ENCODE measurements at places on chromosomes 5 and 9.

- DNase-seq, result no peak
These were observed 36.6 kb upstream of the SARDH start for GRCh38 chr9:133774799-133775198.

DNA sequence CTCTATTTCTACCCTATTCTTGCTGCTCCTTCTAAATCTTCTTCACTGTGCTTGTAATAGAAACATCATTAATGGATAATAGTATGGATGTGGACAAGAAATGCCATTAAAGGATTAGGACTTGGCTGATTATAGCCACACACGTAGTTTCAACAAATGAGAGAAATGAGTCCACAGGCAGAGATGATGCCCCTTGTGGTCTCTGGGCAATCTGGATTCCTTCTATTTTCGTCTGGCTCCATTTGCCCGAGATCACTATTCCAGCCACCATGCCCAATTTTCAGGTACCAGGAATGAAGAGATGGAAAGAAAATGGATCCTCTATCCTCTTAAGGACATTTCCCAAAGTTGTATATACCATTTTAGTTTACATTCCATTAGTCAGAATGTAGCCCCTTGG lies 13.2 kb downstream of the VLDLR start:
- no peak for DNase-seq

GRCh38 chr9:76962732-76963131 lies 56.7 kb upstream of the FOXB2 start:
- no peak for DNase-seq

GRCh38 chr9:95250462-95251221 lies 66.9 kb downstream of the FANCC start:
- no peak for DNase-seq

GRCh38 chr9:17477816-17478215 lies 101.0 kb upstream of the SH3GL2 start:
- DNase-seq, result no peak

DNA sequence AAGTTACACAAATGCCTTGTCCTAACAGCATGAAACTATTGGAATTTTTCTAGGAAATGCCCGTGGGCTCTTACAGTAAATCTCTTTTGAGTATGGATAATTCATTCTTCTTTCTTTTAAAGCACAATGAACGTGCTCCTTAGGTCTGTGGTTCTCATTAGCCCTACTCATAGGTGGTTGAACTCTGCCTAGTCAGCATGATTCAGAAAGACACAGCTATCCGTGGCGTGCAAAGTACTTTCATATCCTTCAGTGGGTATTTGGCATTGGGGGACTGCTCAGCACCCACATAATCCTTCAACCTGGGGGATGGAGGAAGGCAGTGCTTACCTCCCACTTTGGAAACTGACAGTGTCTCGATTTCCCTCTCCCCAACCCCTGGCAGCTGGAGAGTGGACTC lies 462.0 kb upstream of the CLINT1 start:
- DNase-seq, result no peak

GRCh38 chr9:132031467-132032237 lies 48.0 kb downstream of the MED27 start:
- DNase-seq, result no peak

Measured in activated effector memory CD4-positive, alpha-beta T cell treated with Interleukin-2 at 50 U/mL for 16 hours (primary cell).